ENCODE measurements at places on chromosomes 2 and 18.

- DNase-seq, result peak; percentile 19
Observed at GRCh38 chr2:112195167-112195766, 57.1 kb downstream of the FBLN7 start.

GRCh38 chr18:67453901-67454300 is 62.6 kb downstream of the DSEL start:
- no peak for DNase-seq

- DNase-seq, result no peak
Observed at GRCh38 chr2:64157792-64158191, 13.6 kb upstream of the PELI1 start.

DNA sequence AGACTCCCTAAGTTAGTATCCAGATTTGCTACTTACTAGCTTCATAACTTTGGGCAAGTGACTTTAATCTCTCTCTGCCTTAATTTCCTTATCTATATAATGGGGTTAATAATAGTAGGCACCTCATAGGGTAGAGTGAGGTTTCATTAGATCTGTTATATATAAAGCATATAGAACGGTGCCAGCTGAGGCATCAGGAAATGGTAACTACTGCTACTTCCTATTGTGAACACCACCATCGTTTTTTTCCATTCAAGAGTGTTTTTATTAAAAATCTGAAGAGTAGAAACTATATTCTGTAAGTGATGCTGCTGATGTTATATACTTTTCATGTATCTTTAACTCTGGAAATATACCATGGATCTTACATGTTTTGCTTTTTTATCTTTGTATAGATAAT is 44.3 kb downstream of the MALT1 start:
- DNase-seq, result no peak

GRCh38 chr2:99425022-99425421 is 64.8 kb downstream of the REV1 start:
- no peak for DNase-seq

- no peak for DNase-seq
Observed at GRCh38 chr18:70387027-70387426, 98.2 kb downstream of the SOCS6 start.

DNA sequence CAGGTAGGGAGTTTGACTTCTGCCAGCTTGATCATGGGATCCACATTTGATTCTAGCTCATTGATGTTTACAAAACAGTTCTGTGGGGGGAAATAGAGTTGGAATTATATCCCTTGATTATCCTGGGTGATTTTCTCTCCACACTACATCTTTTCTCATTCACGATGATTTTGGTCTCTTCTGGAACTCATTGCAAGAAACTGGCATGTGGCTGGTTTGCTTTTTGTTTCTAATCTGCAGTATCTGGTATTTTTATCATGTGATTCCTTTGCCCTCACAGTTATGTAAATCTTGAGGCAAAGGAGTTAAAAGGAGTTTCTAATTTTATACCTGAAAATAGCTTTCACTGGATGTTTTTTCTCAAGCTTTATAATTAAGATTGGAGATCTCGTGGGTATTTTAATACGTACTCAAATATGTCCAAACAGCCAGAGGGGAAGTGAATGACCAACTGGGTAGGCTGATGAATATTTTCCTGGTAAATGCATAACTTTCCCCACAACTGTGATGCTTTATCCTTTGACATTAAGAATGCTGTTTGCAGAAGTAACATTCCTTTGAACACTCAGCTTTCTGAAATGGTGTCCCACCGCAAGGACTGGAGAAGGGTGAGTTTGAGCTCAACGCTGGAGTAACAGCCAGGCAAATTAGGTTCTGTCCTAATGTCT is 502.9 kb upstream of the ZEB2 start:
- no peak for DNase-seq

GRCh38 chr18:10820681-10821080 is 294.9 kb downstream of the NAPG start:
- no peak for DNase-seq

DNA sequence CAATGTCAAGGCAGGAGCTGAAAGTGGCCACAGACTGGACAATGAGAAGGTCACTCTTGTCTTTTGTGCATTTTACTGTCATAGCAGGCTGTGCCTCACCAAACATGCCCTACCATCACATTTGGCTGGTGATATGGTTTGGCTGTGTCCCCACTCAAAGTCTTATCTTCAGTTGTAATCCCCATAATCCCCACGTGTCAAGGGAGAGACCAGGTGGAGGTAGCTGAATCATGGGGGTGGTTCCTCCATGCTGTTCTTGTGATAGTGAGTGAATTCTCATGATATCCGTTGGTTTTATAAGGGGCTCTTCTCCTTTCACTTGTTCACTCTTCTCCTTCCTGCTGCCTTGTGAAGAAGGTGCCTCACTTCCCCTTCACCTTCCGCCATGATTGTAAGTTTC is 49.6 kb upstream of the STPG4 start:
- no peak for DNase-seq

DNA sequence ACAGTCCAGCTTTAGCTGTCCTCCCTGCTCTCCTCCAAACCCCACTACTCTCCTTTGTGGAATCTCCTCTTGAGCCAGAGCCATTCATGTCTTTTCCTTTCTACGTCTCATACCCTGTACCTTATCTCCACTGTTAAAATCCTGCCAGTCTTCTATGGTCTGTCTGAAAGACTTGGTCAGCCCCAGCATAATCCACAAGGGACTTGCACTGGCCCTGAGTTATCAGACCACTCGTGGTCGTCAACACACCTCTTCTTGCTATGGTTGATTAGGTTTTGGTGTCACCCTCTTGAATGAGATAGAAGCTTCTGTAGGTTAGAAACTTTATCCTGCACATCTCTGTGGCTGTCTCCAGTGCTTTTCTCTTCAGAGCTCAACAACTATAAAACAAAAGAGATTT is 56.8 kb downstream of the MYO1B start:
- DNase-seq, result no peak

GRCh38 chr18:777021-777420 is 35.0 kb downstream of the YES1 start:
- DNase-seq, result no peak

DNA sequence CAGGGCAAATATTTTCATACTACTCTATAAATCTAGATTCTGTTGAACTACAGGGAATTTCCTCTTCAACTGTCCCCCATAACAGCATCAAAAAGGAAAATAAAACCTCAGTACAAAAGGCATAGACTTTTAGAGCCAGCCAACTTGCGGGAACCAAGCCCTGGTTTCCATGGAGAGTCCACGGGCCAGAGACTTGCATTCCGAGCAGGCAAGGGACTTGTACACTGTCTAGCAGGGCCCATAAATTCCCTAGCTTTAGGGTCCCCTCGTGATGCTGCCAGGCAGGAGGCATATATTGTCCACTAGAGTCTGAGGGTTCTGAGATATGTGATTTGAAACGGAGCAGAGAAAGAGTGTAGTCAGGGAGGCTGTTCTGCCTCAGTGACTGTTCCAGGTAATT is 153.1 kb upstream of the SLC14A2 start:
- no peak for DNase-seq

GRCh38 chr18:35077937-35078336 is 36.7 kb downstream of the MAPRE2 start:
- no peak for DNase-seq

DNA sequence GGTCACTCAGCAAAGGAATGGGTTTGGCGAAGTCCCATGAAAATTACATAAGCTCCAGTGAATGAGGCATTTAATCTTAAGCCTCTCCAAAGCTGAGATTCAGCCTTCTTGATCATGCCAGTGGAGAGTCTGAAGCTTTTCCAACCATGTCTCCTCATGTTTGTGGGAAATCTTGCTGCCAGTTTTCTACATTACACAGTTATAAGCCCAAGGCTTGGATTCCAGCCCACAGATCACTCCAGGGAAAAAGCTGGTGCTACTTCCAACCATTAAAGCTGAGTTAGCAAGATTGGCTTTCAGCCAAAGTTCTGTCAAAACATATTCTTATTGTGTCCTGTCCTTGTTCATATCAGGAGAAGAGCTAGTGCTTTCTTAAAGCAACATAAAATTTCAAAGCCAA is 293.8 kb downstream of the LRRTM4 start:
- no peak for DNase-seq

DNA sequence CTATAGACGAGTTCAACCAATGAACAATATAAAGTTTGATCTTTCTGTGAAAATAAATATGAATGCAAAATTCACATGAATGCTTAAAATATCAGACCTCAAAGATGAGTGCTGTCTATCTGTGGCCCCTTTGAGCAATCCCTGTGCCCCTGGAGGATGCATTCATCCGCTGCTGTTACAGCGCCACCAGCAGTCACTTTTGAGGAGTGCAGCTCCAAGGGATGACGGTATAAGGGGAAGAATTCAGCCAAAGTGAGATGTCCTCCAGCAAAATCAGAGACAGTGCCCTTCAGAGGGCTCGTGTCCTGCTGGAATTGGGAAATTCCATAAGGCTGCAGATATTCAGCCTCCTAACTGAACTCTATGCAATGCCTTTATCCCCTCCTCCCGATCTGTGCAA is 12.0 kb upstream of the CHRNA1 start:
- no peak for DNase-seq

DNA sequence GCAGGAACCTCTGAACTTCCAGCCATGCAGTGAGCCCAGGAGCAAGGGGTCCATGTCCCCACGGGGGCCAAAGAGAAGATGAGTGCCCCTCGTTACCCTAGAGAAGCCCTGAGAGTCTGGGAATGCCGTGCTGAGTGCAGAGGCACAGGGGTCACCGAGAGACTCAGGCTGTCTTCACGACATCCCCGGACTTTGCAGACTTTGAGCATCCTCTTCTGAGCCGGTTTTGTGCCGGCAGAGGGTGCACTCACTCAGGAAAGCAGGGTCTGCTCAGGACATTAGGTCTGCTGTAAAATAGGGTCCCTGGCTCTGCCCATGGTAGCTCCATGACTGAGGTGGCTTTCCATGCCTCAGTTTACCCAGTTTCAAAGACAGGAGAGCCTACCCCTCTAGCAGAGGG is 71.0 kb downstream of the GALNT14 start:
- DNase-seq, result no peak

GRCh38 chr2:207290833-207291624 is 125.3 kb upstream of the KLF7 start:
- no peak for DNase-seq

DNA sequence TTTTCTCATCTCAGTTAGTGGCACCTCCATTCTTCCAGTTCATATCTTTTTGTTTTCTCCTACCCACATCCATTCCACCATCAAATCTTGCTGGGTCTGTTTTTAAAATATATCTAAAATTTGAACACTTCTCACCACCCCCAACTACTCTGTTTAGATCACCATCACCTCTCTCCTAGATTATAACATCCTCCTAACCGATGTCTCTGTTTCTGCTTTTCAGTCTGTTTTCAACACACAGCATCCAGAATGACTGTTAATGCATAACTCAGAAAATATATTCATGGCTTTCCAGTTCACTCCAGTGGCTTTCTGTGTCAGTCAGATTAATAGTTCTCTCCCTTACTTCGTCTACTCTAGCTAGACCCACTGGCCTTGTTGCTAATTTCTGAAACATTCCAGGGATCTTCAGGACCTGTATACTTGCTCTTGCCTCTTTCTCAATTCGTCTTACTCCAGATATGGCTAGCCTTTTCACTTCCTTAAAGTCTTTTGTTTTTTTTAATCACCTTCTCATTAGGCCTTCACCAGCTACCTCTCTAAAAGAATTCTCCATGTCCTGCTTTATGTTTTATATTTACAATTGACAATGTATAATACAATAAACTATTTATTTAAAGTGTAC is 105.3 kb downstream of the COMMD1 start:
- DNase-seq, result no peak

GRCh38 chr18:49008156-49008555 is 57.4 kb upstream of the SMAD7 start:
- no peak for DNase-seq

DNA sequence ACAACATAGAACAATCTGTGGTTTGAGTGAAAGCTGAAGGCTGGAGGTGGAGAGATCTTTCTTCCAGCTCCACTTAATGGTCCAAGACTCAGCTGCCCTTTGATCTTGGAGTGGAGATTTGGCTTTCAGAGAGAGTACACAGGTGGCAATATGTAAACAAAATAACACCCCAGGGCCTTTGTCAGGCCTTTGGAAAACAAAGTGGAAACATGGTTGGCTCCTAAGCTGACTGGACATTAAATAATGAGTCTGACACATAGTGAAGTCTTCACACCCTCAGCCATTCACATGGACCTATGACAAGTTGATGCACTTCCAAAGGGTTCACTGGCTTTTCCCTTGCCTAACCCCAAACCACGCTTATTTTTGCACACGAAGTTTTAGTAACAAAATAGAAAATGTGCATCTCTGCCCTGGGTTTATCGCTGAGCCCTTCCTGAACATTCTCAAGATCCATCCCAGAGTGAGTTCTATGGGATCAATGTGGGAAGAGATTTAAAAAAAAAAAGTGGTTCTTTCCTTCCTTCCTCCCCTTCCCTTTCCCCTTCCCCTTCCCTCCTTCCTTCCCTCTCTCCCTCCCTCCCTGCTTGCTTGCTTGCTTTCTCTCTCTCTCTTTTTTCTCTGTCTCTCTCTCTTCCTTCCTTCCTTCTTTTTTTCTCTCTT is 201.3 kb upstream of the NT5C1B start:
- DNase-seq, result no peak

DNA sequence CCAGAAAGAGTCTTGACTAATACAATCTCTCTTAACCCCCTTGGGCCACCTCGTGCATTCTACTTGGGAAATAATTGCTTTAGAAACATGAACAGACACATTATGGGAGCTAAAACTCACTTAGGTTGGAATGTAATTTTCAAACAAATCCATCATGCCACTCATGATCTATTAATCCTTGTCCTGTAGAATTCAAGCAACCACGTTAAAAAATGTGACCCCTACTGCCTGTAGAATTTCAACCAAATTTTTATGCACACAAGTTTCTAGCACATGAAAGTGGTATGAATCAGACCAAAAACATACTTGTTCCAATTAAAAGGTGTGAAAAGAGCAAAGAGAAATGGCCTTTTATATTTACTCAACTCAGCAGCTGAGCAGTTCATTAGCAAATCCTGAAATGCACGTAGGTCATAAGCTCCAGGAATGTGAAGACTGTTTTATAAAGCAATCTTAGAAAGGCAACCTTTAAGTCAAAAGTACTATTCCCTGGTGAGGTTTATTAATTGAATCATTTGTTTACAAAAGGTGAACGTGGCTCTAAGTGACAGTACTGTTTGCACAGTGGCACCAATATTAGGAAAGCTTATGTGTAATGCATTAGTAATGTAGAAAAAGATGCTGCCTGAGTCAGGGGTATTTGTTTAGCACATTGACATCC is 459.4 kb upstream of the UBE2E3 start:
- DNase-seq, result no peak

GRCh38 chr2:143730155-143730952 is 601.1 kb downstream of the ARHGAP15 start:
- DNase-seq, result peak; percentile 18

GRCh38 chr2:205892251-205892655 is 193.7 kb downstream of the INO80D start:
- no peak for DNase-seq
